ENCODE measurements at places on chromosomes 7 and 10.

DNA sequence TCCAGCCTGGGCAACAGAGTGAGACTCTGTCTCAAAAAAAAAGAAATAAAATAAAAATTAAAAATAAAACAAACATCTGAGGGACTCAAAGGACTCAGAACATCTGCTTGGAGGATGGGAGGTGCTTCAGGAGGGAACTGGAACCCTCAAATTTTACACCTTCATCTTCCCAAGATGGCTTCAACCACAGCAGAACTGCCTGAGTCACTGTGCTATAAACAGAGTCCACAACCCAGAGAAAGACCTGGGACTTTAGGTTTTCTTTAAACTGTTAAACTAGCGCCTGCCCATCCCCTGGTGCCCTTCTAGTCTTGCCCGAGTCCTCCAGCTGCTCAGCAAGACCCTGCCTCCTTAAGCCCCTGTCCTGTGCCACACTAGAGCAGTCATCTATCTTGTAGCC, 40.8 kb downstream of the RGS10 start:
- DNase-seq = no peak

- DNase-seq = no peak
Observed at GRCh38 chr7:140540136-140540777, 61.0 kb upstream of the MKRN1 start.

- DNase-seq = no peak
Observed at GRCh38 chr7:37216923-37217322, 231.7 kb downstream of the ELMO1 start.

DNA sequence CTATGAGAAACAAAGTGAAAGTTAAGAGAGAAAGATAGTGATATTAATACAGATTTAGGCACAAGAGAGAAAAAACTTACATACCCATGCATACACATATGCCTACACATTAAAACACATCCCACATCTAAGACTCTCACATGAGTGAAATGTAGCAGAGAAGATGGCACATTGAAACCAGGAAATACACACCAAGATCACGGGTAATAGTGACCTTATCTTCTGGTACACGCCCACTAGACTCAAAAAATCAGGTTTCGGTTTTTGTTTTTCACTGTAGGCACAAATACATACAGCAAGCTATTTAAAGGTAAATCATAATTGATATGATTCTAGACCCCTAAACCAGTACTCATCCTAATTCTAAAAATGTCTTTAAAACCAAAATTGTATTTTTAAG, 225.2 kb upstream of the TAC1 start:
- DNase-seq = no peak

DNA sequence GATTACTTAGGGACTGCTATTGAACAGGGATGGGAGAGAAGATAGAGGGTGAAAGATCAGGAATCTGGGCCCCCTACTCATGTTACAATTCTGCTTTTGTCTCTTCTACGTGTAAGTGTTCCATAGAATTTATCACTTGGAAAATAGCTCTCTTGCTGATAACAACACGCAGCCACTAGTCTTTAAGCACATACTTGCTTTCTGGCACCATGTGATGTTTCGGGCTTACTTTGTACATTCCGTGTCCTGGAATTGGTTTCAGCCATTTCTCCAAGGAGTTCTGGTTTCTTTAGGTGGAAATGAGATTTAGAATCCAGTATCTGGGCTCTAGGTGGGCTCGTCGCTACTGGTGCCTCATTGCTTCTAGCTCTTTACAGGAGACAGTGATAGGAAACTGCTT, 59.7 kb downstream of the TFAM start:
- DNase-seq = no peak

GRCh38 chr10:99292159-99292558, 37.0 kb upstream of the CNNM1 start:
- DNase-seq = no peak

- DNase-seq = no peak
Observed at GRCh38 chr7:132469264-132469663, 107.0 kb downstream of the PLXNA4 start.

DNA sequence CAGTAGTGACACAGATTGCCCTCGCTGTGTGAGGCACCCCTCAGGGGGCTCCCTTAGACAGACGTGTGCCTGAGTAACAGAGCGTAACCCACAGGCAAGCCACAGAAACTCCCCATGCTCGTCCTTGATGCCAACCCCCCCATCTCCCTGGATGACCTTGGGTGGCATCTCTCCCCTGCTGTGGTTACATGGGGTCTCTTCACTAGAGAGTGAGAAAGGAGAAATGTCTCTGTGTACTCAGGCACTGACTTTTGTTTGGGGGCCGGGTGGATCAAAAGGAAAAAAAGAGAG, 1.1 kb upstream of the ASB10 start:
- DNase-seq = no peak

DNA sequence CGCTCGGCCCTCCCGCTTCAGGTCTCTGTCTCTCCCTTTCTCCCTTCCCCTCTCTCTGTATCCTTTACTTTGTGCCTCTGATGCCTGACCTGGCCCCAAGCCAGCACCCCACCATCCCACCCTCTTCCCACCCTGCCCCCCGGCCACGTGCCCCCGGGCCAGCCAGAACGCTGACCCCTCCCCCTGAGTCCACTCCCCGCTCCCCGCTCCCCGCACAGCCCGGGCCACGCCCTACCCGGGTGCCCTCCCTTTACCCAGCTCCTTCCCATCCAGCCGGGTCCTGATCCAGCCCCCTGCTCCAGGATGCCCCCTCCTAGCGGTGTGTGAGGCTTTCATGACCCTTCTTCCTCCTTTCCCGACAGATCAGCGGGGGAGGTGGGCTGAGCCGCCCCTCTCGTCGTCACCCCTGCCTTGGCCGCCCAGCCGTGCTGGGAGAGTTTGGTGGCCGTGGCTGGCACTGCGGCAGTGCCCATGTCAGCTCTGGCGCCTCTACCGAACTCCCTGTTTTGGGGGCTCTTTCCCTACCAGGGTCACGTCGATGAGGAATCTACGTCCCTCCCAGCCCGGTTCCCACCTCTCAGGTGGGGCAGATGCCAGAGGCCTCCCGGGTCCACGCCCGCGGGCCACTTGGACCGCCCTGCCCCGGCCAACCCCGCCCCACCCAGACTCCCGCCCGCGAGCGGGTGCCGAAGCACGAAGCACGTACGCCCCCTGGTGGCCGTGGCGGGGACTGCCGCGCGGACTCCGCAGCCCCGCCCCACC, 127.4 kb downstream of the UBE2H start:
- DNase-seq = peak; percentile 84

- DNase-seq = no peak
Observed at GRCh38 chr10:79137300-79137756, 68.6 kb downstream of the ZMIZ1 start.

DNA sequence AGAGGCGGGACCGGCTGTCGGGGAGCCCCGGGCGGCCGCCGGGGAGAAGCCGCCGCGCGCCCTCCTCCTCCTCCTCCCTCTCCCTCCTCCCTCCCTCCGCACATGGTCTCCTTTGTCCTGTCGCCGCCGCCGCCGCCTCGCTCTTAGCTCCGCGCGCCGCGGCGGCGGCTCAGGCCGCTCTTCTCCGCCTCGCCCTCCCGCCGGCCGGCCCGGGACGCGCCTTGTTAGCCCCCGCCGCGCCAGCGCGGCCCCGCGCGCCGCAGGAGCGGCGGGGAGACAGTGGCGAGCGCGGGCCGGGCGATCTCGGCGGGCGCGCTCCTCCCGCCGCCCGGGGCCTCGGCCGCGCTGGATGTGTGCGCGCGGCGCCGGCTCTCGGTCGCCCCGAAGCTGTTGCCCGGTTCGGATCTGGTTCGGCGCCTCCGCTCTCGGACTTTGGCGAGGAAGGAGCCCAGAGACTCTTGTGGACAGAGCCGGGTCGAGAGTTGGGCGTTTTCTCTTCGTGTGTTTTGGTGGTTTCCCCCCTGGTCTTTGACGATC, 437.4 kb upstream of the GALNT17 start:
- no peak for DNase-seq

DNA sequence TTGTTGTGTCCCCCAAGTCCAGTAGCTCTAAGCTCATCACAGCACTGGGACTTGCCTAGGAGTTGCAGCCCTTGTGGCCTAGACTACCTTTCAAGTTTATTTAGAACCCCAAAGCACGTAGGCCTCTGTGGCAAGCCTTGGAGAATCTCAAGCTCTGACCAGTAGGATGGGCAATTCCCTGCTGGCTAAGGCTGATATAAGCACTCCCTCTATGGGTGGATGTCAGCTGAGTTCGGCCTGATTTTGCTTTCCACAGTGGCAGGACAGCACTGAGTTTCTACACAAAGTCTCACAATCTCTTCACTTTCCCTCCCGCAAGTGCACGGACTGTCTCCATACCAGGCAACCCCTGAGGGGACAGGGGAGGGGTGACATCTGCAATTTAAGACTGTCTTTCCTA, 886.4 kb upstream of the LRRN3 start:
- DNase-seq = no peak

- no peak for DNase-seq
Observed at GRCh38 chr7:47435889-47436312, 146.0 kb downstream of the TNS3 start.

DNA sequence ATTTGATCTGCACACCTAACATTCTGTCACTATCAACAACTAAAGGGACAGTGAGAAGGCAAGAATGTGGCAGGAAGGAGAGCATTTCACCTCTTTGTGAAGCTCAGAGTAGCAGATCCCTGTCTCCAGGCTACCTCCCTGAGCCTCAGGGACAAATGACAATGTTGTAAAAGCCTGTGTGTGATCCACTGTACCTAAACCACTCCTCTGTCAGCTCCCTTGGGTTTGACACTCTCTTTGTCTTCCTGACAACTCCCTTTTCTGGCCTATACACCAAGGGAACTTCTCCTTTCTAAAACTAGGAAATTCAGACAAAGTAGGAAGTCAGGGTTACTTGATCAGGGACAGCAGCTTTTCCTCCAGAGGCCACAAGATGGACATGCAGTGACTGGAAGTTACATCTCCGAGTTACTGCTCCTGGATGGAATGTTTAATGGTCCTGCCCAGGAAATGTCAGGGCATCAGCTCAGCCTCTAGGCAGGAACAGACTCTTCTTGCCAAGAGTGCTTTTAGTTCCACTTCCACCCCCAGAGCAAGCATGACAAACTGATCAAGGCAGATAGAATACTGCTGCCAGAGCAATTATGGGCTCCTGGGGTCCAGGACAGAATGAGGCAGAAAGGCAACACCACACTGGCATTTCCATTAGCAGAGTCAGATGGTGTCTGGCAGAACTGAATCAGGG, 1014.5 kb upstream of the LRRTM3 start:
- no peak for DNase-seq

GRCh38 chr7:76296743-76297740, 5.4 kb upstream of the HSPB1 start:
- DNase-seq = no peak

- no peak for DNase-seq
Observed at GRCh38 chr7:17488829-17489228, 190.4 kb downstream of the AHR start.

DNA sequence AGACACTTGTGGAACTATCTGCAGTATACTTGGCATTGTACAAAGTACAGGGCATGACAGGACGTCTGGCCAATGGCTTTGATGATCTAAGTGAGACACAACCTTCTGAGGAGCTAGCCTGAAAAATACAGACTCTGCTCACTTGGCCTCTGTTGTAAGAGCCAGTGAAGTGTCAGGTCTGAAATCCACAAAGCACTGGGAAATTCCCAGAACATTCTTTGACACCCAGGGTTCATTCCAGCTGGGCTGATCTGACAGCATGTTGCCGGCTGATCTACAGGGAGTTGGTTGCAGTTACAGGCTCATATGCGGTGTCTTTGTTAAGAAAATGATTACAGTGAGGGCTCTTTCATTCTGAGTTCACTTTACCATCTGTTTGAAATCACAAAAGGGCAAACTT, 354.6 kb downstream of the PHF14 start:
- DNase-seq = no peak

DNA sequence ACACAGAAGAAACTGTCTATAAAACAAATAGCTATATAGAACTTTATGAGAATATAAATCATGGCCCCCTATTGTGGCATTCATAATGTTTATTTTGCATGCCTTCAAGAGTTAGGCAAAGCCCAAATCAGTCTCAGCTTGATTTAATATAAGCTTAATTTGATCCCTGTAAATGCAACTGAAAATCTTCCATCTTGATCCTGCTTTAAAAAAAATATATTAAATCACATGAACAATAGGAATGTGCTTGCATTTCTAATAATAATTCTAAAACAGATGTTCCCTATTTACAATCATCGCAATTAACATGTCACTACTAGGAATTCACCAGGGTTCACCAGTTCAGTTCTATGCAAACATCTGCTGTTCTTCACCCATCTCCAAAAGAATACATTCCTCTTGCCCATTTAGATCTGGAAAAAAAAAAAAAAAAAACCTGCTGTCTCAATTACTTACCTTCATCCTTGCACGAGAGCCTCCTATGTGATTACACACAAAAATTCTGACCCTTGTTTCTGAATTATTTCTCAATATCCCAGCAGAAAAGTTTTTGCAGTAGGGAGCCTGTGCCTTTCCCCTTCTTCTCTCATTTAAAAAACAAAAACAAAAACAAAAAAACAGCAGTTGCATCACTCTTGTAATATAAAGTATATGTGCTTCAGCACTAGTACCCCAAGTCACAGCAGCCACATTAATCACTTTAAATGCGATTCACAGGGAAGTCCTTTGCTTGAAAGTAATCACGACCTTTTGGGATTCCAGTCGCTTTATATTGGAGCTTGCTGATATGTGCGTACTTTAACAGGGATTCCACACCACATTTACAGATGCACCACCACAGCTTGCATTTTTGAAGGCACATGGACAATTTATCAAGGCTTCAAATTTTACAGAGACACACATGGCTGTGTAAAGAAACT, 194.8 kb upstream of the KMT2E start:
- DNase-seq = no peak

DNA sequence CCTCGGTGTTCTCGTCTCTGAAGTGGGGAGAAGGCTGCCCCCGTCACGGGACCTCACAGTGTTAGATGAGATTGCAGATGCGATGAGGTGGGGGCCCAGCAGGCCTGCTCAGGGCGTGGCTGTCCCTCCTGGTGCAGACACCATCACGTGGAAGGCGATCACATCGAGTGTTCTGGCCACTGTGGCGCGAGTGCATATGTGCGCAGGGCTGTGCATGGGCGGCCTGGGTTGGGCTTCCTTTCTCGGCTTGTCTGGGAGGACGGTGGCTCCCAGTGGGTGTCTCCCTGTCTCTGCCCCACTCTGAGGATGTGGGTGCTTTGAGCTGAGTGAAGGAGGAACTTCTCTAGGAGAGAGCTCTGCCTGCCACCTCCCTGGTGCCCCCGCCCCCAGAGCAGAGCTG, 83.1 kb downstream of the LHPP start:
- DNase-seq = no peak

Measured in stimulated activated CD4-positive, alpha-beta T cell treated with anti-CD3 and anti-CD28 coated beads, Interleukin-1b, Interleukin-23, amount 100 ng/mL, for 48 hours (primary cell).